Epithelial cell of esophagus (primary cell): ENCODE measurements at places on chromosomes 1 and 21.

DNA sequence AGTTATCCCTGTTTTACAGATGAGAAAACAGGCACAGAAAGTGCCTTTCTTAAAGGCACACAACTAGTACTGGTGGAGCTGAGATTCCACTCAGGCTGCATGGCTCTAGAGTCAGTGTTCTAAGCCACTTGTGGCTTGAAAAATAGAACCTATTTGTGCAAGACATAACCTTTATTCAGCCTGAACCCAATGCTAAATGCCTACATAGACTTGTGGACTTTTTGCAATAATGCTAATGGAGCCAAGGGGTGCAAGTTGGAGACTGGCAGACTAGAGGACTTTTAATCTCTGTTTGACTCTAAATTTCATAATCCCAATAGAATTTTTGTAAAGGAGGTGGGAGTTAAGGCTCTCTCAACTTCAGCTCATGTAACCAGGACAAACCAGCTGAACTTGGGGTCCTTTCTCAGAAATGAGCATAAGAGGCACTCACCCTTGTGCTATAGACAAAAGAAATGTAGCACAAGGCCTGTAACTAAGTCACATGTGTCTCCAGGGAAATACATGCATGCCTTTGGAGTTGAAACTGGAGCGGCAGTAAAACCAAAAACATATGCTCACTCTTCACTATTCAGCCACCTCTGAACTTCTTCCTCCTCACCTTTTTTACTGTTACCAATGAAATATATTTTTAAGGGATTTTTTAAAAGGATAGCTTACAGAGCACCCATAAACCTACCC, 43.0 kb upstream of the AK4 start:
- no peak for DNase-seq

GRCh38 chr1:225877580-225877979, 4.6 kb downstream of the TMEM63A start:
- DNase-seq, result no peak

GRCh38 chr1:162458236-162458635, 39.4 kb upstream of the UHMK1 start:
- no peak for DNase-seq

DNA sequence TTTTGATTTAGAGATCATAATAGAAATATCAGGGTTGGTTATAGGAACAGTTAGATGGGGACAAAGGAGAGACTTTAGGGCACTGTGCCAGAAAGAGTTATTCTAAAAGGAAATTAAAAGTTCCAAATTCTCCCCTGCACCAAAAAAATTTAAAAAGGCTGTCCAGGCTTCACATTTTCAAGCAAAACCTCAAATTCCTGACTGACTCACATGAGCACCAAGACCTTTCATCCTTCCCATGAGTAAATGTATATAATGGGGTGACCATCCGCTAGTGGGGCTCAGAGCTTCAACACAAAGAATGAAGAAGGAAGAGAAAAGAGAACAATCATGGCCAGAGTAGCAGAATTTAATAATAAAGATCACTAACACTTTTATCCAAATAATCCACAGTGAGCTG, 131.6 kb upstream of the MROH9 start:
- no peak for DNase-seq

DNA sequence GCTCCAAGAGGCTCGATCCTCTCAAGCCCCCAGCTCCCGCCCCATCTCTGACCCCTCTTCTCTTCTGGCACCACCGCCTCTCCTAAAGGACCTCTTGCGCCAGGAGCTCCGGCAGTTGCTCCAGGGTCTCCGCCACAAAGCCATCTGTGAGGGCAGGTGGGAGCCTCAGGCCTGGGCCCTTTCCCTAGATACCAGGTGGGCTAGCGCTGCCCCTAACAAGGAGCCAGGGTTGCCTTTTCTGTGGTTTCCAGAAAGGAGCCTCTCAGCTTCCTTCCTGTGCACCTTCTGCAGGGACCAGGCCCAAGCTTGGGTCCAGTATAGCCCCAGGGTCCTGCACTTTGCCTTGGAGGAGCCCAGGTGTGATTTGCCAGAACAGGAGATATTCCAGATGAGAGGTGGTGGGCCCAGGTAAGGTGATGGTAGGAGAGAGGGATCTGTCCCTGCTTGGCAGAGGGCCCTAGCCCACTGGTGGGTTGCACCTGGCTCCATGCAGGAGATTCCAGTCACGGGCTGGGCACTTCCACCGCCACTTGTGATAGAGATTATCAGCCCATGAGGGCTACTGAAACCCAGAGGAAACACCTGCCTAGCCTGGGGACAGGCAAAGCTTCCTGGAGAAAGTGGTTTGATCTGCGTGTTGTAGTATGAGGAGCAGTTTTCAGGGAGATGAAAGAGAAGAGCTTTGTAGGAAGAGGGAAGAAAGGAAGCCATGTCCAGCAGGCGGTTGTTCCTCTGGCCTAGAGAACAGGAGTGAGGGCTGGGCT, 1.0 kb downstream of the CCDC24 start:
- no peak for DNase-seq

GRCh38 chr1:8197493-8198282, 120.2 kb upstream of the SLC45A1 start:
- peak; percentile 91 for DNase-seq

DNA sequence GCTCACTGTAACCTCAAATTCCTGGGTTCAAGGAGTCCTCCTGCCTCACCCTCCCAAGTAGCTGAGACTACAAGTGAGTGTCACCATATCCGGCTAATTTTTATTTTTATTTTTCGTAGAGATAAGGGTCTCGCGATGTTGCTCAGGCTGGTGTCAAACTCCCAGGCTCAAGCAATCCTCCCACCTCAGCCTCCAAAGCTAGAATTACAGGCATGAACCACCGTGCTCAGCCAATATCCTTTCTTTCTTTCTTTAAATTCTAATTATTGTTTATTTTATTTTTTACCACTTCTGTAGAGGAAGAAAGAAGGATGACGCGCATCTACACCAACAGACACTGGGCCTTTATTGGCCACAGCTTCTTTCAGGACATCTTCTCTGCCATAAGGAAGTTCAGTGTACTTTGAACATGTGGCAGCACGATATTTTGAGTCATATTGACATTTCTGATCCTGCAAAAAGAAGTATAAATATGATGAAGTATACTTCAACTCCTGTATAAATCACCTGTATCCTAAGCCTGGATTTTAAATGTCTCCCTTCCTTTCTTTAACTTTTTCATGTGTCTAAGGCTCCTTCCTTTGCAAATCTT, 15.8 kb downstream of the CTSS start:
- peak; percentile 75 for DNase-seq

- no peak for DNase-seq
These were observed 10.7 kb downstream of the TUT4 start for GRCh38 chr1:52542085-52542688.

GRCh38 chr1:96524100-96524499, 197.5 kb upstream of the PTBP2 start:
- DNase-seq, result no peak

- no peak for DNase-seq
These were observed 18.5 kb downstream of the ATP5PO start for GRCh38 chr21:33897098-33897497.

DNA sequence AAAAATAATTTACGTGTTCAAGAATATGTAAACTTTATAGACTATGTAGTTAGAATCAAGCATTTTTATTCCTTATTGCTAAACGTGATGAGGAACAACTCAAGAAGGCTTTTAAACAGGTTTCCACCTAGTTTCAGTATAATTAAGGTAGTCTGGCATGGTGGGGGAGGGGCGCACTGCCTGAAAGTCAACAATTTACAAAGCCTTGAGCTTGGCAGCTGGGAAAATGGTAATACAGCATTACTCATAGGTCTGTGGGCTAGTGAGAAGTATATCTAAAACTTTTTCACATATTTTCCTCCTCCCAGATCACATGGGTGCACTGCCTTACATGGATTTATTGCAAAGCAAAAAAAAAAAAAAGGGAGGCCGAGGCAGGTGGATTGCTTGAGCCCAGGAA, 75.2 kb downstream of the EVI5 start:
- DNase-seq, result peak; percentile 65

- DNase-seq, result no peak
These were observed 157.1 kb downstream of the DSCAM start for GRCh38 chr21:40689840-40690360.

DNA sequence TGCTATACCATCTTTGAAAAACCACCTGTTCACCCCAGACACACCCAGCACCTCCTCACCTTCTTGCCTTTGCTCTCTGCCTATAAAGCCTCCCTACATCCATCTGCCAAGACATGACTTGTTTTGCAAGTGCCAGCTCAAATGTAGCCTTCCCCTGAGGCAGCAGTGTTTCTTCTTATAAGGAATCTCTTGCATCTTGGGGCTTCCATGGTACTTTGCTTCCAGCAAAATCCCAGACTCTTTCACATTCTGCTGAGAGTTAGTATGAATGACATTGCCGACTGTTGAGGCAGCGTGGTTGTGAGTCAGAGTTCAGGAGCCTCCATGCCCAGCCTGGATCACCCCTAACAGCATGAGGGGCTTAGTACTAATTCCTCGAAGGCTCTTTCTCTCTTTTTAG, 217.4 kb upstream of the RUNX1 start:
- peak; percentile 83 for DNase-seq

DNA sequence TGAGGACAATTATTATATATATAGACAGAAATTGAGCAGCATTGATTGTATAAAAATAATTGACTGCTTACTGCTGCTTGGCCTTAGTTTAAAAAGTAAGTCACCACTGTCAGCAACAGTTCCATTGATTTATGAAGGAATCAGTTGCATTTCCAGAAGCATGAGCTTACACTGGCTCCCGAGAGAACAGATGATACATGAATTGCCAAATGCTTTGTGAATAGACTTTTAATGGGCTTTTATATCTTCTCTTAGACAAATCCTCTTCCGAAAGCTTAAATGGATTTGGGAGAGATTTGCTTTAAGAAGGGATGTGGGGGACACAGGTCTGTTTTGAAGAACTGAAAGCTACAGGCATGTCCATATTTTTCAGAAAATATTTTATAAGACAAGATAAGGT, 7.5 kb downstream of the FHAD1 start:
- no peak for DNase-seq

DNA sequence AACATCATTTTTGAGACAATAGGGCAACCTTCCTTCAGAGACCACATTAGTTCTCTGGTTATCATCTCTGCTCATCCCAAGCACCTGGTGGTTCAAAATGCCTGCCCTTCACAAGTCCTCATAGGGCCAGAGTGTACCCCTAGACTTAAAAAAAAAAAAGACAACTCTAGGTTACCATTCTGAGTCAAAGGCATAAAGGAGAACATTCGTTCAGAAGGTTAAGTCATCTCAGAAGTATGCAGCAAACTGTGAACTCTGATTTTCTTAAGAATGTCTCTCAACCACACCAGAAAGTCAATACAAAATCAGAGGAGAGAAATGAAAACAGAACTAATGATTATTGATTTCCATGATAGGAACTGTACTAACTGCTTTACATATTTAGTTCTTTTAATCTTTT, 9.2 kb upstream of the BEND5 start:
- no peak for DNase-seq

- no peak for DNase-seq
These were observed 47.2 kb downstream of the FMN2 start for GRCh38 chr1:240138867-240139266.

- DNase-seq, result no peak
These were observed 5.8 kb upstream of the RAP1GAP start for GRCh38 chr1:21674957-21675356.

DNA sequence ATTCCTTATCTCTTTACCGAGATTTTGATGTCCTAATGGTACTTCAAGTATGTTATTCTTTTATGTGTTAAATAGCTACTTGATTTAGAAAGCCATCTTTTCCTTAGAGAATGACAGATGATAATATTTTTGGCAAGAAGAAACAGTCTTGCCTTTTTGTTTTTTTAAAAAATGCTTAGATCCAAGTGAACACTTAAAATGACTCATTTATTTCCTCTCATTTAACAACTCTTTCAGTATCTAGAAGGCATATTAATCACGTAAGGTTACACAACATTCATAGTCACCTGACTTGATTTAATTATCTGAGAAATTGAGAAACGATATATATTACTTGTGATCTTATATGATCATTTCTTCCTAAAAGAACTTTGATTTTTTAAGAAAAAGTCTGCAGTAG, 52.4 kb downstream of the SUCO start:
- DNase-seq, result peak; percentile 73

- DNase-seq, result no peak
These were observed 43.4 kb downstream of the VANGL1 start for GRCh38 chr1:115685029-115685705.

- no peak for DNase-seq
These were observed 21.8 kb downstream of the PROX1 start for GRCh38 chr1:214009423-214010196.

- no peak for DNase-seq
These were observed 186.9 kb downstream of the SETD4 start for GRCh38 chr21:35873441-35873840.

DNA sequence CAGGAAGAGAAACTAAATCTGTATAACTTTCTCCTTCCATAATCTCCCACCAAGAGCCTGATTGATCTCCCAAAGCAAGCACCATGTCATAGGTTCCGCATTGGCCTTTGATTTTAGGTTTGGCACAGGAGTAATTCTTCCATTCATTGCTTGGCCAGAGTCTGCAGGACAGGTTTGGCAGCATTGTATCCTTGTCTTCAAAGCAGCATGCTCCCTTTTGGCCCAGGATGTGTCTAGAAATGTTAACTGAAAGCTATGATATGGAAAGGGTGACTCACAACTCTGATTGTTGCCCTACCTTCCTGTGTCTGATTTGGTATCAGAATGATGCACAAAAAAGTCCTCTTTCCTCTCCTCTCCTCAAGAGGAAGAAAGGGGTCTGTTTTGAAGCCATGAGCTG, 824.3 kb upstream of the PRMT6 start:
- peak; percentile 68 for DNase-seq

DNA sequence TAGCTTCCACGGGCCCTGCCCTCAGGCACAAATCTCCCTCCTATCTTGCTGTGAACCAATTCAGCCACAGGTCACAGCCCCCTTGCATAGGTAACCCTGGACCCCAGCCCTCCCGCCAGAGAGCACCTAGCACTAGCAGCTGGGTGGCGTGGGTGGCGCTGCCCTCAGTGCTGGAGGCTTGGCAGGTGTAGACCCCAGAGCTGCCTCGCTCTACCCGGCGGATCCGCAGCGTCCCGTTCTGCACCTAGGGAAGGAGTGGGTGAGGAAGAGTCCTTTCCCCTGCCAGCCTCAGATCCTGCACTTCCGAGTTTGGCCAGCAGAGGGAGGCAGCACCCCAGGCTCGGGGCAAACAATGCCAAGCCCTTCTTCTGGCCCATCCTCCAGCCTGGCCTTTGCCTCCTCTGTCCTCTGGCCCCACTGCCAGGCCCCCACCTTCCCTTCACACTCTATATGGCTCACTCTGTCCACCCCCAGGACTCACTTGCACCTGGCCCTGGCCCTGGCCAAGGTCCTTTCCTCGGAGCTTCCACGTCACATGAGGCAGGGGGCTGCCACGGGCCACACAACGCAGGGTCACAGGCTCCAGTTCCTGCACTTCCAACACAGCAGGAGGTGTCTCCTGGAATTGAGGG, 9.0 kb downstream of the IGSF9 start:
- peak; percentile 70 for DNase-seq

GRCh38 chr1:204128464-204128963, 23.3 kb downstream of the ETNK2 start:
- no peak for DNase-seq

DNA sequence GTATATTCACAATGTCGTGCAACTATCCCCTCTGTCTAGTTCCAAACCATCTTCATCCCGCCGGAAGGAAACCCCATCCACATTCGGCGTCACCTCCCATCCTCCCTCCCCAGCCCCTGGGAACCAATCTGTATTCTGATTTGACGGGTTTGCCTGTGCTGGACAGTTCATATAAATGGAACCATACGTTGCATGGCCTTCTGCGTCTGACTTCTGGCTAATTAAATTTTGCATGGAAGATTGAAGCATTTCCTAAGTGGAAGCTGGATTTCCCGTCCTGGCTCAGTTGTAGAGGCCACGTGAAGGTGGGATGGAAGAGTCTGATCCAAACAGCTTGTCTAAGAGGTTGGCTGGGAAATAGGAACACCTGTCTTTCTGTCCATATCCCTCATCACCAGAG, 14.6 kb downstream of the SPSB1 start:
- no peak for DNase-seq
